ENCODE measurements at places on chromosomes 2 and 18.

DNA sequence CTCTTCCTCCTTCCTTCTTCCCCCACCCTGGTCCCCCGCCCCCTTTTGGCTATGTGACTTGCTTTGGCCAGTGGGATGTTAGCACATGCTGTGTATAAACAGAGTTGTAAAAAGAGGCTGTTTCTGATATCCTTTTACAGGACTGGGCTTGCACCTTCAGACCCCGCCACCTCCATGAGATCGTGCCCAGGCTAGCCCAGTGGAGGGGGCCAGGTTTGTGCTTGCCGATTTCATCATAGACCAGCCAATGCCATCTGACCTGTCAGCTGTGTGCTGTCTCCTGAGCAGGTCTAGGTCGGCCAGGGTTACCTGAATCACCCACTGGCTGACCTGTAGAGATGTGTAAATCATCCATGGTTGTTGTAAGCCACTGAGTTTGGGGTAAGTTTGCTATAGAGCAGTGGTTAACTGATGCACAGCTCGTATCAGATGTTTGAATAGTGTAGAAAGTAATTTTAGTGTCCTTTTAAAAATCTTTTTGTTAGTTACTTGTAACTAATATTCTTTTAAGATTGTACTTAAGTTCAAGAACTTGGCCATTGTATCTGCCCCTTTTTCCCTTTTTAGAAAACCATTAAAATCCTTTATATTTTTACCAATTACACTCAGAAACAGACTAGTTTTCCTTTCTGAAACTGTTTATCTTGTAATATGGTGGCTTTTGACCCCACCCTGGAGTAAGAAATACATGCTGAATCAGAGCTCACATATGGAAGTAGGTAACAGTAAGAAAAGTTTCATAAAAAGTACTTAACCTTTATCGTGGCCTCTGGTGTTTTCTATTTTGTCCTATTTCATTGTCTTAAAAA lies 122.0 kb upstream of the MGAT5 start:
- DNase-seq: peak; percentile 77

- DNase-seq: no peak
These were observed 1.9 kb upstream of the PAX3 start for GRCh38 chr2:222300726-222301052.

GRCh38 chr2:139864821-139865302 lies 1084.7 kb upstream of the NXPH2 start:
- no peak for DNase-seq

- DNase-seq: no peak
These were observed 1.8 kb upstream of the SF3B6 start for GRCh38 chr2:24077879-24078278.

DNA sequence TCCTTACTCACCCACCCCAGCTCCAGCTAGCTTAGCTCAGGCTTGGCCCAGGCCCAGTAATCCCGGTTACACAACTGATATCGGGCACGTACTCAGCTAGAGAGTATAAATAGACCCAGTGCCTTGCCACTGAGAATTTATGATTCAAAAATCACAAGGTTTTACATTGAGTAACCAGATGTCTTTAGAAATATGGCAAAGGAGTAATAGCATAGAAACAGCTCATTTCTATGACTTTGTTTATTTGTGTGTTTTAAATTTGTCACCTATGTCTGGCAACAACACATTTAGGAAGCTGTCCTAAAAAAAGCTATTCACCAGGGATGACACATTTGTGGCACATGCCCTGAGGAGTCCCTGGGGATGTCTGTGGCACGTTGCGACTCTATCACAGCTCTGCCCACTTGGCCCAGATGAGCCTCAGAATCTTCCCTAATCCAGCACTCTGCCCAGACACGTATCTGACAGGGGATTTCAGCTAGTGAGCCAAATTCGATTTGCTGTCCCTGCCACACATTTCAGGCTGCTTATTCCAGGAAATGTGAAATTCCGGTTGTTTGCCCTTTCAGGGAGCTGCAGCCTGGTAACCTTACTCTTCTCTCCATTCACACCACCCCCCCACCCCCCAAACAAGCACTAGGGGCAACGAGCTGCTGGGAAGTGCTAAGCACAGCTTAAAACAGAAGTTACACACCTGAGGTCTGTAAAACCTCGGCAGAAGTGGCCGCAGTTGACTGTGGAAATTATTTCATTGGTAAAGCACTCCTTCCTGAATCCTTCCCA lies 85.4 kb upstream of the ZCCHC2 start:
- DNase-seq: peak; percentile 91

DNA sequence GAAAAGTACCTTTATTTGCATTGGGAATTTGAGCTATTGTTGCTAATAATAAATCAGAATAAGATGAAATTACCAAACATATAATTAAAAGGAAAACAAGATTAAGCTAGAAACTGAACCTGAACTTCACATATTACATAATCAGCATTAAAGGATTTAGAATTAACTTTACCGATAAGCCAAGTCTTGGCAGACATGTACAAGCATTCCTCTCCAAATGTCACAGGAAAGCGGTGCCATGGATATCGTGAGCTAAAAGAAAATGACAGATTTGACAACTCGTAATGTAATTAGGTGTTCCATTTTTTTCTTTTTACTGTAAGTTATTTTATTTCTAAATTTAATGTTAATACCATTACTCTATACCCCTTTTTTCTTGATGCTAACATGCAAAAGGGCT lies 55.1 kb upstream of the CD302 start:
- DNase-seq: no peak

GRCh38 chr2:47521666-47522285 lies 118.8 kb downstream of the MSH2 start:
- no peak for DNase-seq

DNA sequence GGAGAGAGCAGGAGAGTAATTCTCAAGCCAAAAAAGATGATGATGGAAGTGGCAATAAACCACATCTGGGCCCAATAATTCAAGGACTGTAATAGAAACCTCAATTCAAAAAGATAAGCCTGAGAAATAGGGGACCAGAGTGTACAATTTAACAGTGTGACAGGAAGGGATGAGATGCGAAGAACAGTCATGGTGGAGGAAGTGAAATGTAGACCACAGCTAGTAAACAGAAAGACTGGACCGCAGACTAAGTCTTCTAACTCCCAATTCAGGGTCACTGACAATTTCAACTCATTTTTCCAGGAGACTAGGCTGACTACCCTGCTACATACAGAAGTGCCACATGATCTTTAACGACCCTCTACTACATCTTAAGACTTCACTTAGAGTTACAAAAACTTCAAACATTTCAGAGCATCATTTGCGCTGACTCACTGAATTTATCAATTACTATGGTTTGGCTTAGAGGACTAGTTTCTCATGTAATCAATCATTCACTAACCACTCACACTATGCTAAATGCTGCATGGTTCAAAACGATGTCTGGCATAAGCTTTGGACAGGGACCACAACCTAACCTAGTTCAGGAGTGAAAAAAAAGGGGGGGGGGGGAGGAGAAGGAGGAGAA lies 9.0 kb downstream of the CUL3 start:
- no peak for DNase-seq

DNA sequence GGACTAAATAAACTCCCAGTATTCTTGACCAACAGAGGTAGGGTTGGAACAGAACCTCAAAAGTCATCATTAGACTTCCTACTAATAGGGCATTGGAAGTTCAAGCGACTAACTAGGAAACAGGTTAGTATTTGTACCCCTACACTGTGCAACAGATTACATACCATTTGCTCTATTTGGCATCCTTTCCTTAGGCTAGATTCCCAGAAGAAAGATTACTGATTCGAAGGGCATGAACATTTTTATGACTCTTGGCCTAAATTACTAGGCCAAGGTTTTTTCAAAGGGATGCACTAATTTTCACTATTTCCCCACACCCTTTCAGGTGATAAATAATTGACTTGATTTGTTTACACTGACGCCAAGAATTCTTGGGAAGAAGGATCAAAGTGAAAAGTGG lies 104.8 kb upstream of the CYP1B1 start:
- no peak for DNase-seq

DNA sequence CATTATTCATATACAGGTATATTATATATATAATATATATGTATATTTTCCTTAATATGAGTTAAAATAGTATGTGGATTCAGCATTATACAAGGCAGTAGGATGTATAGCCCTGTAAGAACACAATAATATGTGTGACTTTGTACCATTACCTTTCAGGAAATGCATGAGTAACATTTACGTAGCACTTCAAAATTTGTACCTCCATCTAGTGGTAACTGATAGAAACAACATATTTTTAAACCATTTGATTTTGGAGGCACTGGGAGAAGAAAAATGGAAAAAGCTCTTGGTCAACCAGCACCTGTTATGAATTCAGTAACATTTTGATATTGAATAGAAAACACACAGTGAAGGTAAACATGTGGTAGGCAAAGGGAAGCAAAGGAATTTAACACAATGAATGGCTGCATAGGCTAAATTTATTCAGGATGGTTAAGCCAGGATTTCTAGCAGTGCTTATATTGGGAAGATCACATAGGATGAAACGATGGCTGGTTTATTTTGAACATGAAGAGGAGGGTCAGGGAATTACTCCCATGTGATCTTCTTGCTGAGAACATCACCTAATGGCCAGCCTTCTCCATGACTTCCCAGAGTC lies 565.5 kb downstream of the CCDC85A start:
- no peak for DNase-seq

DNA sequence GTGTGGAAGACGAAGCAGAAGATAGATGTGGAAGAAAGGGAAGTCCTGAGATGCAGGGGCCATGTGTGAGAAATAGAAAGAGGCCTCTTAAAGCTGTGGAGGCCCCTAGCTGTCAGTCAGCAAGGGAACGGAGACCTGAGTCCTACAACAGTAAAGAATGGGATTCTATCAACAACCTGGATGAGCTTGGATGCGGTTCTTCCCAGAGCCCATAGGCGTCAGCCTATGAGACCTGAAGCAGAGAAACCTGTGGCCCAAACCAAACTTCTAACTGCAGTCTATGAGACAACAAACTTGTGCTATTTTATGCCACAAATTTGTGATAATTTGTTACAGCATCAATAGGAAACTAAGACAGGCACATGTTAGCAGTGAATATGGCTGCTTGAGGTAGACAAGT lies 583.7 kb downstream of the ADCYAP1 start:
- DNase-seq: no peak

DNA sequence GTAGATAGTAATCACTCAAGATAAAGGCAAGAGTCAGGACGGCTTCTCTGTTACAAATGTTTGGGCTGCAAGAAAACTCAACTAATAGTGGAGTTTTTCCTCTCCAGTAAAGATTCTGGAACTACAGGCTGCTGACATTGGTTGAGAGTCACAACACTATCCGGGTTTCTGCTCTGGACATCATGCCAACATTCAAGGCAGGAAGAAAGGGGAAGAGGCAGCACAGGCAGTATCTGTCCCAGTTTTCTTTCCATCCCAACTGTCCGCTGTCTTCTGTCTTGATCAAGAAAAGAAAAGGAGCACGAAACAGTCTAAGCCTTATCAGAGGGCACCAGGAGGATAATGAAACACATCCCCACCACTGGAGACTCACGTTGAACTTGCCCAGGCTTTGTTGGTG lies 132.1 kb downstream of the MAIP1 start:
- no peak for DNase-seq

GRCh38 chr2:239049421-239050251 lies 201.8 kb downstream of the TWIST2 start:
- no peak for DNase-seq

- DNase-seq: no peak
These were observed 35.2 kb upstream of the NAPG start for GRCh38 chr18:10490401-10491165.

Data from ureter (tissue), 1 donor.